Endothelial cell of umbilical vein (primary cell): ENCODE measurements at places on chromosomes 3 and 15. TPM values are rescaled to one million over a fixed set of nuclear protein-coding genes. Genes with fewer than 3 reads are reported as not detected.

Gene CLN6
- total RNA-seq: 48.0 and 53.9 TPM in 2 replicates

Gene INSYN1
- total RNA-seq: 0.58 TPM in 1 of 2 replicates, not detected in the other

Gene GAP43
- total RNA-seq: not detected in 2 replicates

Gene FETUB
- not detected in 2 replicates for total RNA-seq

Gene NOX5
- total RNA-seq: 0.07 TPM in 1 of 2 replicates, not detected in the other

Gene NDN
- total RNA-seq: 19.0 and 19.2 TPM in 2 replicates

Gene TRIP4
- 29.8 and 31.1 TPM in 2 replicates for total RNA-seq

Gene CDCP1
- 0.22 TPM in 1 of 2 replicates, not detected in the other for total RNA-seq

GRCh38 chr3:181969925-181970324 lies 258.2 kb downstream of the SOX2 start:
- no peaks in the 10 kb centered on the region for H3K4me1 ChIP-seq
- H3K27ac ChIP-seq: no peak overlapping the region
- no peaks in the 10 kb centered on the region for H3K36me3 ChIP-seq
- H3K4me3 ChIP-seq: no peak overlapping the region
- DNase-seq: no peak

DNA sequence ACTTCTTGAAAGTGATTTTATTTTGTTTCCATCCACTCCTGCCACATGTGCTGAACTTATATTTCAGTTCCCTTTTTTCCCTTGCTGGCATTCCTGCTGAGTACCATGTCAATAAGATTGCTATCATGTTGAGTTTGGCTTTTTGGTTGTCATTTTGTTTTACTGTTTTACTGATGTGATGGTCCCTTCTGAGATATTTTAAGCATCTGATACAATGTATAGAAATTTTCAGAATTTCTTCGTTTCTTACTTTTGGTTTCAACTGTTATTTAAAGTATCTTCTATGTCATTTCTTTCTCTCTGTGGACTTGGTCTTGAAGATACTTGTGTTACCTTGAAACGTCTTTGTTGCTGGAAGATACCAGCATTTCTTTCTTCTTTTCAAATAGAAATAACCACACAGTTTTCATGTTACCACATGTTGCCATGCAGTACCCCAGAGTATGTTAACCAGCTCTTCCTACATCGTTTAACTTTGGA lies 14.1 kb downstream of the SIDT1 start:
- H3K27ac ChIP-seq: no peak overlapping the region
- no peaks in the 10 kb centered on the region for H3K36me3 ChIP-seq
- peaks cover 19% of the 10 kb centered on the region for H3K27me3 ChIP-seq
- H3K4me3 ChIP-seq: no peak overlapping the region

- no peaks in the 10 kb centered on the region for H3K36me3 ChIP-seq
- H3K4me3 ChIP-seq: no peak overlapping the region
- H3K4me1 ChIP-seq: no peaks in the 10 kb centered on the region
- no peak for DNase-seq
- H3K27ac ChIP-seq: no peak overlapping the region
Measured at GRCh38 chr15:36484038-36484778, 95.2 kb upstream of the CDIN1 start.

DNA sequence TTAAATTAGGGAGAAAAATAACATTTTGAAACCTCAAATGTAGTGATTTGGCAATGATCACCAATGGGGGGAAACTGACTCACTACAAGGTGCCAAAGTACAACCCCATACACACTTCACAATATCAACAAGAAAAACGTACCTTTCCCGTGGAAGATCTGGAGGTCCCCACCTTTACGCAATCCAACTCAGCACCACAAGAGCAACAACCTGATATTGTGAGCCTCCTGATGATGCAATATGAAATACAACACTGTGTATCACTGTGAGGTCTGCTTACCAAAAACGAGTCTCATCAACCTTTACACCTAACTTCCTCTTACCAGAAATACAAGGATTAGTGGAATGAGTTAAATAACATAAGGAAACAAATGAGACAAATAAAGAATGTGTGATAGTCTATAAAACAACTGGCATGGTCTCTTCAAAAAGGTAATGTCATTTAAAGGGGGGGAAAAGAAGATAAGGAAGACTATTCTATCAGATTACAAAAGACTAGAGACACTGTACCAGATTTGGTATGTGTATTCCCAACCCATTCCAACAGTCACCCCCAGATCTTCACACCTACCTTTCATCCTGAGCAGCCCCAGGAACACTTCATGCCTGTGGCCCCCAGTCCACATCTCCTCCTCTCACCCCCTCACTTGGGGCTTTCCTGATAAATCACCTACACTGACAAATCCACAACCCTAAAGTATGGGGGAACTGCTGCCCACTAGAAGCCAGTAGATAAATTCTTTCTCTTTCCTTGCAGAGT lies 27.7 kb downstream of the DLG1 start:
- H3K27ac ChIP-seq: no peak overlapping the region
- H3K27me3 ChIP-seq: no peaks in the 10 kb centered on the region
- peaks cover 4% of the 10 kb centered on the region for H3K36me3 ChIP-seq

GRCh38 chr15:67082007-67082536 lies 16.7 kb downstream of the SMAD3 start:
- peak; percentile 38 for DNase-seq
- H3K36me3 ChIP-seq: peaks cover 4% of the 10 kb centered on the region
- H3K27ac ChIP-seq: no peak overlapping the region
- peaks cover 76% of the 10 kb centered on the region for H3K4me1 ChIP-seq
- no peak overlapping the region for H3K4me3 ChIP-seq

- H3K27me3 ChIP-seq: no peaks in the 10 kb centered on the region
- H3K36me3 ChIP-seq: no peaks in the 10 kb centered on the region
- H3K4me3 ChIP-seq: no peak overlapping the region
- H3K27ac ChIP-seq: no peak overlapping the region
- DNase-seq: no peak
Measured at GRCh38 chr3:28859897-28860296, 421.0 kb upstream of the RBMS3 start.

DNA sequence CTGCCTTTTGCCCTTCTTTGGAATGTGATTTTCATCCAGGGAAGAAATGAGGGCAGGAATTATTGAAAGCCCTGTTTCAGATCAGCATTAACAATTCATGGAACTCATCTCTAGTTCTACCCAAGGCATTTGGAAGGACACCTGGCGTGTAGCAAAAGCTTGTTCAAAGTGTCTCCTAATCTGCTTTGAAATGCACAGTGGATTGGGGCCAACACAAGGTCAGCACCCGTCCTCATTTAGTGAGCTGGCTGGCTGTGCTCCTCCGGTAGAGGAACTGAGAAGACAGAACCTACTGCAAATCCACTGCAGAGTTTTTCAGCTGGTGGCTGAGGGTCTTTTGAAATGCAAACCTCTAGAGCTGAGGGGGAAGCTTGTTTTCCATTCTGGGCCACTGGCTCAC lies 141.6 kb upstream of the STT3B start:
- H3K4me3 ChIP-seq: no peak overlapping the region
- peaks cover 3% of the 10 kb centered on the region for H3K27me3 ChIP-seq

GRCh38 chr15:93201940-93202339 lies 112.9 kb upstream of the RGMA start:
- no peaks in the 10 kb centered on the region for H3K4me1 ChIP-seq
- H3K36me3 ChIP-seq: no peaks in the 10 kb centered on the region
- H3K27me3 ChIP-seq: no peaks in the 10 kb centered on the region
- DNase-seq: no peak

DNA sequence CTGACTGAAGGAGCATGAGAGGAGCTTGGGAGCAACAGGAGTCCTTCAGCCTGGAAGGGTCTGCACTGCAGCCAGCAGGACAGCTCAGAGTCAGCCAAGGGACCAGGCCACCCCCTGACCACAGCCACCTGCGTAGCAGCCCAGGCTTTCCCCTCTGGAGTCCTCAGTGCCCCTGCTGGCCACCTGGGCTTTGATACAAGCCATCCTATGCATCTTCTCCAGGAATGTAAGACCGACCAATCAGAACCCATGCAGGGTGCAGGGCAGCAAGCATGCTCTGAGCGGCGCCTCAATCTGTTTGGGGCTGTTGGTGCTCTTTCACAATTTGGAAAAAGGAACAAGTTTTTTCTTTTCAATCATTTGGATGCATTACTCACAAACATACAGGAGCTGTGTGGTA lies 52.0 kb downstream of the DZIP1L start:
- DNase-seq: no peak
- no peaks in the 10 kb centered on the region for H3K27me3 ChIP-seq
- H3K4me1 ChIP-seq: no peaks in the 10 kb centered on the region
- H3K27ac ChIP-seq: no peak overlapping the region
- H3K36me3 ChIP-seq: no peaks in the 10 kb centered on the region

- H3K4me3 ChIP-seq: no peak overlapping the region
- no peak overlapping the region for H3K27ac ChIP-seq
- H3K27me3 ChIP-seq: peaks cover 5% of the 10 kb centered on the region
- no peaks in the 10 kb centered on the region for H3K4me1 ChIP-seq
- DNase-seq: peak; percentile 70
- H3K36me3 ChIP-seq: no peaks in the 10 kb centered on the region
Measured at GRCh38 chr3:10738688-10739372, 77.2 kb upstream of the SLC6A11 start.

DNA sequence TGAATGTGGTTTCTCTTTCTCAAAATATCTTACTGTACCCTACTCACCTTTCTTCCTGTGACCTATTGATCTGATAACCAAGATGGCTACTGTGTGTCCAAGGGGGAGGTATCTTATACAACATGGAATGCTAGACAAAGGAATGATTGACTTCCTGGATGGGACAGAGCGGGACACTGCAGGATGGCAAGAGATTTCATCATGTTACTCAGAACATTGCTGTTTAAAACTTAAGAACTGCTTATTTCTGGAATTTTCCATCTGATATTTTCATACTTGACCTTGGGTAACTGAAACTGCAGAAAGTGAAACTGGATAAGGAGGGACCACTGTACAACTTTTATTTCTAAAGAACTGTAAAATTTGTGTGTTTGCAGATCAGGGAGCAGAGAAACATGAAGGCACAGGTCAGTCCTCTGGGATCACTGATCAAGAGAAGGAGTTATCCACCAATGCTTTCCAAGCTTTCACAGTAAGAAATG lies 18.5 kb downstream of the CNOT10 start:
- H3K27me3 ChIP-seq: no peaks in the 10 kb centered on the region
- DNase-seq: no peak
- no peak overlapping the region for H3K27ac ChIP-seq
- H3K4me1 ChIP-seq: no peaks in the 10 kb centered on the region
- no peak overlapping the region for H3K4me3 ChIP-seq
- no peaks in the 10 kb centered on the region for H3K36me3 ChIP-seq

GRCh38 chr3:79587150-79587549 lies 180.6 kb downstream of the ROBO1 start:
- DNase-seq: peak; percentile 60
- H3K4me1 ChIP-seq: no peaks in the 10 kb centered on the region
- no peaks in the 10 kb centered on the region for H3K36me3 ChIP-seq
- no peak overlapping the region for H3K4me3 ChIP-seq
- no peaks in the 10 kb centered on the region for H3K27me3 ChIP-seq

GRCh38 chr3:30688776-30689641 lies 82.6 kb downstream of the TGFBR2 start:
- H3K27ac ChIP-seq: peak overlapping the region; percentile 86
- H3K27me3 ChIP-seq: no peaks in the 10 kb centered on the region
- DNase-seq: peak; percentile 91
- H3K4me1 ChIP-seq: peaks cover 91% of the 10 kb centered on the region
- peaks cover 61% of the 10 kb centered on the region for H3K36me3 ChIP-seq

DNA sequence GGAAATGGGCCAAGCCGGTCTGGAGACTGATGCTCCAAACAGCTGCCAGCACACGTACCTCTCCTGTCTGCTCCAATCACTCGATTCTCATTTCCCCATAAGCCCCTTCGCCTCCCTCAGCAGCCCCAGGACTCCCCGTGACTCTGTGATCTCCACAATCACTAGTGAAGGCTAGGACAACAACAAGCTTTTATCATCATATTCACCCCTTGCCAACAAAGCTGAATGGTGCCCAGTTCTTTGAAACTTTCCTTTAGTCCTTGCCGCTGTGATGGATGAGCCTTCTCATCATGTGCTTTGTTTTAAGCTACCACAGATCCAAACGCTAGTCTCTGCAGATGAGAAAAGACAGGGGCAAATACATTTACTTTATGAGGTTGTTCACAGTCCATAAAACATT lies 242.0 kb downstream of the SV2B start:
- H3K36me3 ChIP-seq: no peaks in the 10 kb centered on the region
- H3K27me3 ChIP-seq: no peaks in the 10 kb centered on the region
- no peak overlapping the region for H3K27ac ChIP-seq
- H3K4me1 ChIP-seq: no peaks in the 10 kb centered on the region
- DNase-seq: no peak

- peak overlapping the region; percentile 56 for H3K27ac ChIP-seq
- DNase-seq: no peak
- peaks cover 17% of the 10 kb centered on the region for H3K4me1 ChIP-seq
- H3K36me3 ChIP-seq: no peaks in the 10 kb centered on the region
- H3K4me3 ChIP-seq: peak overlapping the region; percentile 81
- no peaks in the 10 kb centered on the region for H3K27me3 ChIP-seq
Measured at GRCh38 chr3:49470714-49471420, 800 bp downstream of the DAG1 start.

- H3K4me3 ChIP-seq: no peak overlapping the region
- no peaks in the 10 kb centered on the region for H3K27me3 ChIP-seq
- no peak overlapping the region for H3K27ac ChIP-seq
- peaks cover 7% of the 10 kb centered on the region for H3K4me1 ChIP-seq
Measured at GRCh38 chr3:49536875-49537533, 17.3 kb upstream of the BSN start.

DNA sequence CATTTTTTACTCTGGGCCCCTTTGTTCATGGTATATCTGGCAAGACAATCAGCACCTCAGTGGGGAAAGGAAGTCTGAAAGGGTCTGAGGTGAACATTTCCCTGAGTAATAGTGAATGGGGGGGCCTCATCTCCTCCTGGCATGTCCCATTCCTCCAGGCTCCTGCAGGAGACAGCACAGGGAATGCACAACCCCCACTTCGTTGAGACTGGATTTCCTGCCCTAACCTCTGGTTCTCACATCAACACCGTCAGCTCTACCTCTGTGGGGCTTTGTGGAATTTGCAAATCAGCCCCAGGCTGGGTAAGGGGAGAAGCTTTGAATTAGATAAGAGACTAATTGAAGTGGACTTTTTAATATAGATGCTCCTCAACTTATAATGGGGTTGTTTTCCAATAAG lies 168.3 kb upstream of the TRIM42 start:
- H3K27me3 ChIP-seq: no peaks in the 10 kb centered on the region
- no peak for DNase-seq
- no peaks in the 10 kb centered on the region for H3K4me1 ChIP-seq
- H3K4me3 ChIP-seq: no peak overlapping the region
- no peak overlapping the region for H3K27ac ChIP-seq
- no peaks in the 10 kb centered on the region for H3K36me3 ChIP-seq

GRCh38 chr3:112627919-112628466 lies 12.9 kb downstream of the CCDC80 start:
- DNase-seq: peak; percentile 81
- H3K27me3 ChIP-seq: no peaks in the 10 kb centered on the region
- H3K27ac ChIP-seq: peak overlapping the region; percentile 57
- no peak overlapping the region for H3K4me3 ChIP-seq
- peaks cover 47% of the 10 kb centered on the region for H3K4me1 ChIP-seq
